AG04450 (cell line): ENCODE measurements at places on chromosomes 16 and 17.

GRCh38 chr16:50800074-50800473 lies 58.2 kb downstream of the CYLD start:
- no peak for DNase-seq

DNA sequence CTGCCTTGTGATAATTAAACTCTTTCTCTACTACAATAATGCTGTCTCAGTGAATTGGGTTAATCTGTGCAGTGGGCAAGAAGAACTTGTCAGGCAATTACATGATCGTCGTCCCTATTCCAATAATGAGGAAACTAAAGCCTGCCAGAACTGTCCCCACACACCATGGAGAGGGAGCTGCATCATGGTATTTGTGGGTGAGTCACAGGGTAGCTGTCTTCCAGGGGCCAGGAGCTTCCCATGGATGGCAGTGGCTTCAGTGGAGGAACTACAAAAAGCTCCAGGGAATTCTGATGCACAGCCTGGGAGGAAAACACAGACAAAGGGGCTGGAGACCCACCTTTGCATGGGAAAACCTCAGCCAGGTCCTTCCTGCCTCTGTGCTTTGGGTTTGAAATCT lies 83.3 kb upstream of the C16orf82 start:
- DNase-seq = no peak

GRCh38 chr17:40859536-40859935 lies 7.5 kb downstream of the KRT12 start:
- DNase-seq = no peak

- no peak for DNase-seq
Measured at GRCh38 chr17:79201536-79202227, 127.1 kb downstream of the ENGASE start.

DNA sequence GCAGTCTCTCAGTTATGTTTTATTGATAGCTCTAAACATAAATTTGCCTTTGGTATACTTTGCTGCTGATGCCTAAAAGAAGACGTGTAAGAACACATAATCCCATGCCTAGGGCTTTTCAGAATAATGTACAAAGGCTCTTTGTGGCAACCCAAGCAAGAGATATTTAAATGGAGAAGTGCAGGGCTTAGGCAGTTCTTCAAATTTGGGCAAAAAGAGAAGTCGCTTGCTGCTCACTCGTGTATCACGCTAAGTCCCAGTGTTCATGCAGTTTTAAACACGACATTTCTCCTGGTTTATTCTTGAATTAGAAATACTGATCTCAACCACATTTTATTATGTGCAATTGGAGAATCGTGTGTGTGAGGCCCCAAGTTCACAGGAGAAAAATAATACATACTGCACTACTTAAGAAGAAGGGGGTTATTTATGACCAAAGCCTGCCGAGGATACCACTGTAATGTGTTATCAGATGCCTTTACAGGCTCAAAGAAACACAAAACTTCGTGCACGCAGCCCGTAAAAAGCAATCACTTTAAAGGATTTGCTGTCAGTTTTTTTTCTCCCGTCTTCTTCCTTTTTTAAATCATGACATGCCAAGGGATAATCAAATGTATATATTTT lies 22.5 kb upstream of the IRX6 start:
- DNase-seq = no peak

GRCh38 chr17:43667947-43668348 lies 6.2 kb upstream of the MEOX1 start:
- DNase-seq = no peak

- no peak for DNase-seq
Measured at GRCh38 chr16:90008708-90009145, 10.5 kb downstream of the DBNDD1 start.

GRCh38 chr16:83818276-83818675 lies 10.5 kb downstream of the HSBP1 start:
- no peak for DNase-seq

DNA sequence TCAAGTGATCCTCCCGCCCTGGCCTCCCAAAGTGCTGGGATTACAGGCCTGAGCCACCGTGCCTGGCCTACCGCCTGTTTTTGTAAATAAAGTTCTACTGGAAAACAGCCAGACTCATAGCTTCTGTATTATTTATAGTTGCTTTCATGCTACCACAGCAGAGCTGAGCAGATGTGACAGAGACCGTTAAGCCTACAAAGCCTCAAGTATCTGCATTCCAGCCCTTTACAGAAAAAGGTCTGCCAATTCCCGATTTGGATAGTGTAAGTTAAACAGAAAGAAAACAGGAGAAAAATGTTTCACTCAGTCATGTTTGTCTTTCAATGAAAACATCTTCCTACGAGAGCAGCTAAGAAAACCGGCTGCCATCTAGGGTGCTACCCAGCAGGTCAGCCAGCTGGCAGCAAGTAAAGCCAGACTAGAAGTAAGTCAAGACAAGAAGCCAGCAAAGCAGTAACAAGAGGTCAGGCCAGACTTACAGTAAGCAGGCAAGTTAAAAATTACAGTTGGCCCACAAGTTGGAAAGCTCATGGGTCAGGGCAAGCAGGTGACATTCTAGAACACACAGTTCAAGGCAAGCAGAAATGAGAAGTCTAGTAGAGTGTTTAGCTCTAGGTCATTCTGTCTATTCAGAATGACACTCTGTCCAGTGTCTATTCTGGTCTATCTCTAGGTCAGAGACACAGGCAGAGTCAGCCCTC lies 17.7 kb downstream of the NCBP3 start:
- DNase-seq = peak; percentile 72

DNA sequence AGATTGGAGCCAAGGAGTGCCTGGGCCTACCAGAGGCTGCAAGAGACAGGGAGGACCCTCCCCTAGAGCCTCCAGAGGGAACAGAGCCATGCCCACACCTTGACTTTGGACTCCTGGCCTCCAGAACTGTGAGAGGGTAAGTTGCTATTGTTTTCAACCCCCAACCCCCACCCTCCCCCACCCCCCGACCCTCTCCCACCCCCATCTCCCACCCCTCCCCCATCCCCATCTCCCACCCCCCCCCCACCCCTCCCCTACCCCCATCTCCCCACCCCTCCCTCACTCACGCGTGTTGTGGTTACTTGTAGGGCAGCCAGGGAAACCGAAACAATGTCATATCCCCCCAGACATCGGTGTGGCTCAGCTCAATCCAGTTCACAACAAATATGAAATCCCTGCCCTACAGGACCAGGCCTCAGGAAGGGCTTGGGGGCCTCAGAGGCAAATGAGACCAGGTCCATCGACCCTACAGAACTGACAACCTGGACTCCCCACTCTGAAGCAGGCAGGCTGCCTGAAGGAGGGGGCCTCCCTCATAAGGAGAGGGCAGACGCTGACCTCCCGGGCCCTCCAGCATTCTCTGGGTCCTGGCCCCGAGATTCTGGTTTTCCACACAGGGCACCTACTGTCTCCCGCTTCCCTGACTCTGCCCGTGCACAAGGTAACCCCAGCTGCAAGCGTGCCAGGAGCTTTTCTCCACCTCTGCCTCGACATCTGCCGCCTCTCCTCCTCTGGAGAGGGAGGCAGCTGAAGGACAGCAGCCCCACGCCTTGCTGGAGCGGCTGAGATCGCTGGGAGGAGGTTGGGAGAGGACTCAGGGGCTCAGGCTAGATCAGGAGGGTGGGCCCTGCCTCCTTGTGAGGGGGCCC lies 3.0 kb upstream of the ZCCHC14 start:
- DNase-seq = no peak
